Kidney (tissue), 22 donors: ENCODE measurements at places on chromosomes 2 and 18. TPM values are rescaled to one million over a fixed set of nuclear protein-coding genes. Genes with fewer than 3 reads are reported as not detected.

IWS1 gene
- total RNA-seq: 35.8 TPM

PLB1 gene
- total RNA-seq: 6.8 TPM

ALLC gene
- total RNA-seq: not detected

ARHGEF4 gene
- 0.94 TPM for total RNA-seq

LIMS3 gene
- total RNA-seq: 1.5 TPM

TFPI gene
- total RNA-seq: 266 TPM

ZSWIM2 gene
- total RNA-seq: not detected

MARCO gene
- 4.6 TPM for total RNA-seq

IKZF2 gene
- total RNA-seq: 12.4 TPM

DNA sequence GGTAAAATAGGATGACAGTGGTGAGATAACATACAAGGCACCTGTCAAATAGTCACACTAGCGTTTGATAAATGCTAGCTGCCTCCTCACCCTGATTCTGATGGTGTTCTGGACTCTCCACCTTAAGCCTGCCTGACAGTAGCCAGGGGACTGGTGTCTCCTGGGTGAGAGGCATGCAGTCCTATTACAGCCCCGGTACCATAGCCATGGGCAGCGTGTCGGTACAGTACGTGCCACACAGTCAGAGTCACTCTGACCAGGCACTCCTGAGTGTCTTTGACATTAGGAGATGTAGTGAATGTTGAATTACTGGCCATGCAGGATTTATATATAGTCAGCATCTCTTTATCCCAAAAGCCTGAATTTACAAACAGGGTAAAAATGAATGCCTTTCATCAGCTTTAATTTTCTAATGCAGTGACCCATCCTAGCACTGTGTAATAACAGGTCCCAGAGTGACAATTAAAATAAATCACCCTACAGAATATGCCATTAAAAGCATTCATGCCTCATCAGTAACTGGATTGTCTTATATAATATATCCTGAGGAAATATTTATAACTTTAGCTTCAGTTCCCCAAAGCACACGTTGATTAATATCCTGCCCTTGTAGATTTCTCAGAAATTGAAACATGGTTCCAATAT lies 760.3 kb upstream of the SOX11 start:
- H3K4me3 ChIP-seq: no peak overlapping the region
- no peaks in the 10 kb centered on the region for H3K27me3 ChIP-seq
- H3K4me1 ChIP-seq: no peaks in the 10 kb centered on the region
- no peak overlapping the region for H3K27ac ChIP-seq
- H3K36me3 ChIP-seq: no peaks in the 10 kb centered on the region

DNA sequence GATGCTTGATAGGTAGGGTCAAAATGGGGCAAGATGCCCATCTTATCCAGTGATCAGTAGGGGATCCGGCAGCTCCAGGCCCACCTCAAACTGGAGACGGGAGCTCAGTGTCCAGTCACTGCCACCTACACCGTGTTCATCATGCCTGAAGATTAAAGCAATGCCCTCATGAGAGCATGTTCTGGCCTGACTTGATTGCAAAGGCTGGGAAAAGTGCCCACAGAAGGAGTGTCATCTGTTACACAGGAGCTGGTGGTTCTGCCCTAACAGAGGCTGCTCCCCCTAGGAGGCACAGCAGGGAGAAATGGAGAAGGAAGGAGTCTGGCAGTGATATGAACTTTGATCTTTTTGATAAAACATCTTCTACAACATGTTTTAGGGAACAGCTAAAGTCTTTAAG lies 92.3 kb downstream of the CCBE1 start:
- H3K27ac ChIP-seq: no peak overlapping the region
- H3K4me1 ChIP-seq: no peaks in the 10 kb centered on the region
- no peak overlapping the region for H3K4me3 ChIP-seq

DNA sequence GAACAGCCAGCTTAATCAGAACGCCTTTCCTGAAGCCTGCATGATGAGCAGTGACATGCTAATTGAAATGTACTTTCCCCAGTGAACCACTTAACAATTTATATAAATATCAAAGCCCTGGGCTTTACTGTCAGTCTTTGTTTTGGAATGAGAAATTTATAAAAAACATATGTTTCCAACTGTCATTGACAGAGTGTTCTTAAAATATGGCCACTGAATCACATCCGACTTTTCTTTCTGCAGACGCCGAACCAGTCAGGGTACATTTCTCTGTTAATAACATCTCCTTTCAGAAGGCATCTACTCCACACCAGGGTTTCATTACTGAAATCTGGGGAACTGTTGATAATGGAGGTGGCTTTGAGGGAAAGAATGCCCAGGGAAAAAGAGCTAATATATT lies 343.7 kb downstream of the INSIG2 start:
- no peaks in the 10 kb centered on the region for H3K4me1 ChIP-seq
- H3K36me3 ChIP-seq: no peaks in the 10 kb centered on the region
- no peak for DNase-seq
- no peaks in the 10 kb centered on the region for H3K27me3 ChIP-seq

DNA sequence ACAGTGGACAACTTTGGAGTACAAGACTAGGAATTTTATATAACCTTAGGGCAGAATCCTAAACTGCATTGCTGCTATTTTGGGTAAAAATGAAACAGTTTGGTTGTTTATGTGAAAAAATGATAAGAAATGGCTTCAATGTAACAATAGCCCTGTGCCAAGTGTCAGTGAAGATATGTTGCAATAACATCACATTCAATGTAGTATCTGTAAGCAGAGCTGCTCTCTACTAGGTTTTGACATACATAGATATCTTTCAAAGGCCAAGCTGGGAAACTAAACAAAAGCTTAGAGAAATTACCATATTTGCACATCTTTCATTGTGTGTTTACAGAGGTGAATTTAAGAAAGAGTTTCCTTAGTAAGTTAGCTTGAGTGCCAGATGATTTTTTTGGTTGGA lies 135.0 kb upstream of the DOK6 start:
- no peak overlapping the region for H3K27ac ChIP-seq
- no peak for DNase-seq
- no peak overlapping the region for H3K4me3 ChIP-seq
- H3K27me3 ChIP-seq: no peaks in the 10 kb centered on the region

DNA sequence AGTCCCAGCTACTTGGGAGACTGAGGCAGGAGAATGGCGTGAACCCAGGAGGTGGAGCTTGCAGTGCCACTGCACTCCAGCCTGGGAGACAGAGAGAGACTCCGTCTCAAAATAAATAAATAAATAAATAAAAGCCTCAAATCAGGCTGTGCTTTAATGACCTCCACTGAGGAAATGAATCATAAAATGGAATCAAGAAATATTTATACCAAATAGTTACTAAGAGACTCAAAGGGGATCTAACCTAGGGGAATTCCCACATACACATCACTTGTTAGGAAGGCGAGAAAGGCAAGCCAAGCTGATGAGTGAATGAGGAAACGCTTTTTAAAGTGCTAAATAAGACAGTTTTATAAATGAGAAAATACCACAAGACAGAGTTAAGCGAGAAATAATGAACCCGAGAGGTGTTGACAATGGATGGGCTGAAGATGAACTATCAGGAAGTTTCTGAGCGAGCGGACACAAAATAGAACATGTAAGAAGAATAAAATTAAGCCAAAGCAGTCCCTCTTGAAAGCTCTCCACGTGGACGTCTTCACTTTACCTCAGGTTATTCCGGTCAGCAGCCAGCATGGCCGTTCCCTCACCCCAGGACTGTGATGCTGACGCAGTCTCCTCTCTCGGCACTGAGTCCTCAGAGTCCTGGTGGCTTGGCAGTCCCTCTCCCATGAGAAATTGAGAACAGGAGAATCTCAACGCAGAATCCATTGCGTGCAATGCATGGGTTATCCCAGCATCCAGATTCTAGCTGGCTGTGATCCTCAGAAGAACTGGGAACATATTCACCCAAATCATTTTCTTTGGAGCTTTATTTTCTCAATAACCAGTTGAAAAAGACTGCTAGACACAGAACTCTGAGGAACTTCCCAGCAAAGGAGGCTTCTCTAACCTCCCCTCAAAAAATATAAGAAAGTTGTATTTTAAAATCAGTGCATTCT lies 22.3 kb downstream of the PXDN start:
- H3K36me3 ChIP-seq: no peaks in the 10 kb centered on the region
- no peak for DNase-seq
- peak overlapping the region; percentile 39 for H3K27ac ChIP-seq
- H3K27me3 ChIP-seq: no peaks in the 10 kb centered on the region

- no peaks in the 10 kb centered on the region for H3K36me3 ChIP-seq
- H3K27me3 ChIP-seq: no peaks in the 10 kb centered on the region
- no peak overlapping the region for H3K27ac ChIP-seq
- no peak overlapping the region for H3K4me3 ChIP-seq
- peaks cover 4% of the 10 kb centered on the region for H3K4me1 ChIP-seq
- no peak for DNase-seq
These were observed 113.1 kb upstream of the GPC1 start for GRCh38 chr2:240322231-240322955.

- no peak overlapping the region for H3K27ac ChIP-seq
- H3K4me3 ChIP-seq: no peak overlapping the region
- H3K27me3 ChIP-seq: no peaks in the 10 kb centered on the region
- H3K4me1 ChIP-seq: no peaks in the 10 kb centered on the region
- H3K36me3 ChIP-seq: no peaks in the 10 kb centered on the region
These were observed 223.4 kb downstream of the SP3 start for GRCh38 chr2:173741759-173742158.

GRCh38 chr2:183950673-183951072 lies 647.7 kb upstream of the ZNF804A start:
- no peak overlapping the region for H3K27ac ChIP-seq
- no peak overlapping the region for H3K4me3 ChIP-seq
- DNase-seq: no peak
- H3K27me3 ChIP-seq: no peaks in the 10 kb centered on the region
- no peaks in the 10 kb centered on the region for H3K36me3 ChIP-seq

GRCh38 chr2:174711206-174711605 lies 53.1 kb downstream of the CHRNA1 start:
- no peak for DNase-seq
- H3K27ac ChIP-seq: no peak overlapping the region
- H3K36me3 ChIP-seq: no peaks in the 10 kb centered on the region
- H3K4me3 ChIP-seq: no peak overlapping the region

- H3K27ac ChIP-seq: no peak overlapping the region
- DNase-seq: no peak
- no peaks in the 10 kb centered on the region for H3K36me3 ChIP-seq
These were observed 382.1 kb downstream of the OSR1 start for GRCh38 chr2:18976168-18976961.

DNA sequence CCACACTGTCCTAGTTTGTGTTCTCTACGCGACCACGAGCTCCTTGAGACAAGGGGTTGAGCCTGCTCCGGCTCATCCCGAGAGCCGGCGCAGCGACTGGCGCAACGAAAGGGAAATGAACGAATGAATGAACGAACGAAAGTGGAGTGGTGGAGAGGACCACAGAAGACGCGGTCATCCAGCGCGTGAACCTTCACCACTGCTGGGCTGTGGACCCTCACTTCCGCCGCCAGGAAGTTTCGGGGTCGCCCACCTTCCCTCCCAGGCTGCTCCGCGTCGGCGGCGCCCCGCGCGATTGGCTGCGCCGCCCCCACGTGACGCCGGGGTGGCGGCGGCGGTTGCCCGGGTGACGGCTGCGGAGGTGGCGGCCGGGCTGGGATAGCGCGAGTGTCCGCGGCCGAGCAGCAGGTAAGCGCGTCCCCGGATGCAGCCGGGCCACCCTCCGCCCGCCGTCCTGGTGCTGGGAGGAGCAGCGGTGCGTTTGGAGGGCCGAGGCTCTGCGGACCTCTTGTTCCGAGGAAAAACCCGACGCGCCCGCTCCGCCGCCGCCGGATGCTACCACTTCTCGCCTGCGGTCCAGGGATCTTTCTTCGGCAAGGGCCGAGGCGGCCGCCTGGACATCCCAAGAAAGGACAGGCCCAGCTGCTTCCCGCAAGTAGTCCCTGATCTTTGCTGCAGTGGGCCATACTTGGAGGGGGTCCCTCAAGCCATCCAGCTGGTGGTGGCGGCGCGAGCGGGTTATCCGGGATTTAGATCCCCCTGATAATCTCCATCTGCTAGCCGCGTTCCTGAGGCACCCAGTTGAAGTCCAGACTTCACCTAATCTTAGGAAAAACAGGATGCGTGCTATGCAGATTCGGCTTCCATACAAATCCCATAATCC lies at the start of gene ARMC9:
Gene ARMC9 (plus strand): TSS at position 341 of the 883 bp plus-strand sequence. CDS start 7,608 bp downstream, outside the sequence.
- H3K27ac ChIP-seq: peak within 1 kb of the TSS; percentile 67
- no peaks in the 10 kb centered on the region for H3K4me1 ChIP-seq
- peak; percentile 91 for DNase-seq
- no peaks in the 10 kb centered on the region for H3K36me3 ChIP-seq
- H3K27me3 ChIP-seq: no peaks in the 10 kb centered on the region
- peak within 1 kb of the TSS; percentile 100 for H3K4me3 ChIP-seq

GRCh38 chr2:223852281-223852795 lies 15.0 kb upstream of the AP1S3 start:
- no peak for DNase-seq
- no peak overlapping the region for H3K4me3 ChIP-seq
- no peaks in the 10 kb centered on the region for H3K4me1 ChIP-seq
- no peaks in the 10 kb centered on the region for H3K36me3 ChIP-seq

DNA sequence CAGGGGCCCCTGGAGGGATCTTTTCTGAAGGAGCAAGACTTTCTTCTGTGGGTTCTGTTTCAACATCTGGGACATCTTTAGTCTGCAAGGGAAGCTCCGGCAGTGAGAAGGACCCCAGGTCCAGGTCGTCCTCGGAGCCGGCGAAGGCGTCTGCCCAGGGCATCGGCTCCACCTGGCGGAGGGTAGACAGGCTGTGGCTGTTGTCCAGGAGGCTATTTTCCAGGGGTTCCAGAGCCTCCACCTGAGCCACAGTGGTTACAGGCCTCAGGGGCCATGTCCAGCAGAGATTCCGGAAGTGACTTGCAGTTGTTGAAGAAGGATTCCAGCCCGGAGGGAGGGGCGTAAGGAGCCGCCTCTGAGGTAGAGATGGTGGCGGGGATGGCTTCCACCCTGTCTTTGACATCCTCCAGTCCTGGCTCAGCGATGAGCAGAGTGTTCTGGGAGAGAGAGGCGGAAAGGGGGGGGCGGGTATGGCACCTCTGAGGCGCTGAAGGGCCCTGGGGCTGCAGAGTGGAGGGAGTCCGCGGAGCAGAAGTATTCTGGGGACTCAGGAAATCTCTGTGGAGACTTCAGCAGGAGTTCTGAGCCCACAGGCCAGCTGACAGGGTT lies 891.3 kb upstream of the LRRTM1 start:
- no peaks in the 10 kb centered on the region for H3K36me3 ChIP-seq
- H3K27ac ChIP-seq: no peak overlapping the region
- H3K4me1 ChIP-seq: no peaks in the 10 kb centered on the region
- DNase-seq: no peak

DNA sequence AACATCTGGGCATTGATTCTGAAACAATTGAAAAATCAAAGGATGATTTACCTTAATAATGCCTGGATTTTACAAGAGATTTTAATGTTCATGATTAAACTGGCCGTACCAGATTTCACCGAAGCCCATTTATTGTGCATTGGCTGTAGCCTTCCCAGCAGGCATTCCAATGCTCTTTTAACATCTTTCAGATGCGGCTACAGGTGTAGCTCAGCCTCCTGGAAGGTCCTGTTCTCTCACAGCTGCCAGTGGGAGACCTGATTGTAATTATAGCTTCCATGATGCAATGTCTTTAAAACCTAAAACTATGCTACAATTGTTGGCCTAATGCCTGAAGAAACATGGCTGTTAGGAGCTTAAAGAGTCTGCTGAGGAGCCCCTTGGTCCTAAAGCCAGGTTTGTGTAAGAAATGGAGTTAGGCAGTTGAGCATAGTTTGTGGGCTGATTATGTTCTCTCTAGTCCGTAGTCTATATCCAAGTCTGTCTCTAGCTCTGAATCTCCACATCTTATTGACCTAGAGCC lies 147.4 kb downstream of the CERS6 start:
- H3K4me3 ChIP-seq: no peak overlapping the region
- H3K27me3 ChIP-seq: no peaks in the 10 kb centered on the region
- no peak overlapping the region for H3K27ac ChIP-seq
